Fibroblast of gingiva (primary cell): ENCODE measurements at places on chromosomes 1 and 21.
A peak's percentile ranks its signal among the peaks of the same experiment; 100 is the strongest.

DNA sequence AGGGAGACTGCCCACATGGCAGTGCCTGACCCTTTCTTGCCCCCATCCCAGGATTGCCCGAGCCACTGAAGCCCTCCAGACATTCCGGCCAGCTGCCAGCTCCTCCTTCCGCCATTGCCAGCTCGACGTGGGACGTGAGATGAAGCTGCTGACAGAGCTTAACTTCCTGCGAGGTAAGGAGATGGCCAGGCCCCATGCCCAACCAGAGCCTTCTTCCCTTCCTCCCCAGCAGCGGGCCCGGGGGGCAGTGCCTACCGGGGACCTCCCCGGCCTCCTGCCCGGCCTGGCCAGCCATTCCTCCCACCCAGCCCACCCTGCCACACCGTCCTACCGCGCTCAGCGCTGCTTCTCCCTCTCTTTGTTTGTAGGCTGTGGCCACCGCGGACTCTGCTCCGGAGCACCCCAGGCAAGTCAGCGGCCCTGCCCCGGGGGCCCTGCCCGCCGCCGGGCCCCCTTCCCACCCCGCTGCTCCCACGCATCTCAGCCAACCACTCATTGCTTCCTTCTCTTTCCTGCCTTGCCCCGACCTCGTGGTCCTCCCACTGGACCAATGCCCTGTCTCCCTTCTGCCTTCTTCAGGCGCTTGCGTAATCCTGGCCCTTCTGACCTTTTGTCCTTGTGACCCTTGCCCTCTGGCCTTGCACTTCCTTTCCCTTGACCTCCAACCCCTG lies 4.9 kb downstream of the TRIM46 start:
- DNase-seq, result no peak

GRCh38 chr1:216499581-216500272 lies 76.5 kb upstream of the USH2A start:
- DNase-seq, result peak; percentile 21

- no peak for DNase-seq
Measured at GRCh38 chr1:58256041-58256440, 290.5 kb downstream of the OMA1 start.

- no peak for DNase-seq
Measured at GRCh38 chr1:2320760-2321667, 70.3 kb downstream of the MORN1 start.

DNA sequence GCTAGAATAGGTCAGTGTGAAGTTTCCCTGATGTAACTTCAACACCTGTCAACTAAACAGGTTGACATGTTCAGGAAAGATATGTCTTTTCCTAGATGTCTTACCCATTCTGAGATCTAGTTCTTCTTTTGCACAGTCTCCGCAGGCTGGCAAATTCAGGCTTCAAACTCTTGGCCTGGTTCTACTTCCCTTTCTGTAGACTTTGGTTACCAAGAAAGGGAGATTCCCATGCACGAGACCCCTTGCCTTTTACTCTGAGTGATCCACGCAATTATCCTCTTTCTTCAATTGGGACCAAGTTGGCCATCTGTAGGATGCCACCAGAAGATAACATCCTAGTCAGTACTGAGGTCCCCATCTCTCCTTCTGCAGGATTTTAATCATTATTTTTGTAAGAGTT lies 2.0 kb downstream of the CFAP45 start:
- no peak for DNase-seq

DNA sequence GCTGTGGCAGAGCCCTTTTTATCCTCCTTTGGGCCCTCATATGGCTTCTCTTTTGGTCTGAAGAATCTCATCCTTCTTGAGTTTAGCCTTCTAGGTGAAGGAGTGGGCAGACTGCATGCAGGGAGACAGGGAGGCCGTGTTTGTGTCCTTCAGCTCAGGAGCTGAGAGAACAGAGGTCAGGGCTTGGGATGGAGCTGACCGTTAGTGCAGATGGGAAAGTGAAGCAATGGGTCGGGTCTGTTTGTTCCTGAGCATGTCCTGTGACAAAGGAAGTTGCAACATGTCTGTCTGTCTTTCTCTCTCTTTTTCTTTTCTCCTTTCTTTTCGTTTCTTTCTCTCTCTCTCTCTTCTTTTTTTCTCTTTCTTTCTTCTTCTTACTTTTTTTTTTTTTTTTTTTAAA lies 14.9 kb downstream of the MAPKAPK2 start:
- peak; percentile 74 for DNase-seq

DNA sequence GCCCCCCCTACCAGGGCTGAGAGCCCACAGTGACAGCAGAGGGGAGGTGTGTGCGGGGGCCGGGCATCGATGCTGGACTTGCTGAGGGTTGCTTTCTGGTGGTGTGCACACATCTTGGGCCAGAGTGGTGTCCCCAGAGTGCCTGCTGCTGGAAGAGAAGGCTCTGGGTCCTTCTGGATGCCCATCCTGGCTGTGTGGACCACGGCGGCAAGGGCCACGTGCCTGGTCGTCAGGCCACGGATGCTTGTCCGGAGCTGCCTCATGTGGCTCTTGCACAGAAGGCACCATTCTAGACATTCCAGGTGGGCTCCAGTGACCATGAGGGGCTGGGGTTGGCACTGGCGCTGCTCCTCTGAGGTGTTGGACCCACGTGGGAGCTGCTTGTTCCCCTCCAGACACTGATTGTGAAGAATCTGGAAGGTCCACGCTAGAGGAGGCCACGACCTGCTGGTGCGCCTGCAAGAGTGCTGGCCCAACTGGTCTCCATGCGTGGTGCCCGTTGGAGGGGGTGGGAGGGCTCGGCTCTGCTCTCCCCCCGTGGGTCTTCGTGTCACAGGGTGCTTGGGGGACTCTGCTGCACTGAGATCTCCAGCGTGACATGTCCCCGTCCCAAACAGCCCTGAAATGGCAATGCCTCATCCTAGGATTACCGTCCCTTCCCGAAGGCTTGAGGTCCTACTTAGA lies 25.8 kb downstream of the SKI start:
- DNase-seq, result no peak

GRCh38 chr21:29678626-29679025 lies 261.2 kb downstream of the GRIK1 start:
- no peak for DNase-seq

DNA sequence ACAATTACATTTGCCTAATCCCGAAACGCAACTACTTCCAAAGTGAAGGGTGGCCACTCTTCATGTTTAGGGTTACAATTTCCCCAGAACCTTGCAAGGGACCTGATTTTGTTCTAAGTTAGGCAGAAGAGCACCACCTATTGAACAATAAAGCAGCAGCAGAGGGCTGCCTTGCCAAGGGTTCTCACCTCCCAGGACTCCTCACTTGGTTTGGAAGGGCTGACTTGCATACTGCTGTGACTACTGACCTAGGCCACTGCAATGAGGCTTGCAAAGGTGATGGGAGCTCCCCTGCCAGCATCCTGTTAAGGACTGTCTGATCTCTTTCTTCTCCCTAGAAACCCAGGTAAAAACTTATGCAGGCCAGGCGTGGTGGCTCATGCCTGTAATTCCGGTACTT lies 14.2 kb downstream of the MTOR start:
- DNase-seq, result no peak

GRCh38 chr1:53890522-53890941 lies 935 bp upstream of the YIPF1 start:
- DNase-seq, result no peak

DNA sequence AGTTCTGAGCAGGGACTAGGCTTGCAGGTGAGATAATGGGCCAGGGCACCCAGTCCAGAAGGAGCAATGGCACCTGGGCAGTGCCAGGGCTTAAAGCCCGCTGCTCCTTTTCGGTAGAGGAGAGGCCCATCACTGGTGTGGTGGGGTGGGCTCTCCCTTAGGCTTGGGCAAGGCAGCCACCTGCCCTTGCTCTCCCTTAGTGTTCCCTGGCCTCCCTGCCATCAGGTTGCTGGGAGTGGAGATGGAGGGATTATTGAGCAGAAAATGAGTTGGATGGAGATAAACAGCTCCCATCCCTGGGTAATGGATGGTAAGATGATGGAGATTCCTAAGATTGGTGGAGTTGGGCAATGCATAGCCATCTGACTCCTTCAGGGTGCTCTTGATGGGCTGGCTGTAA lies 7.9 kb downstream of the MYOG start:
- DNase-seq, result no peak

- DNase-seq, result no peak
Measured at GRCh38 chr1:244852694-244853093, 11.6 kb downstream of the HNRNPU start.

- DNase-seq, result no peak
Measured at GRCh38 chr1:16152481-16153087, 3.3 kb downstream of the EPHA2 start.

DNA sequence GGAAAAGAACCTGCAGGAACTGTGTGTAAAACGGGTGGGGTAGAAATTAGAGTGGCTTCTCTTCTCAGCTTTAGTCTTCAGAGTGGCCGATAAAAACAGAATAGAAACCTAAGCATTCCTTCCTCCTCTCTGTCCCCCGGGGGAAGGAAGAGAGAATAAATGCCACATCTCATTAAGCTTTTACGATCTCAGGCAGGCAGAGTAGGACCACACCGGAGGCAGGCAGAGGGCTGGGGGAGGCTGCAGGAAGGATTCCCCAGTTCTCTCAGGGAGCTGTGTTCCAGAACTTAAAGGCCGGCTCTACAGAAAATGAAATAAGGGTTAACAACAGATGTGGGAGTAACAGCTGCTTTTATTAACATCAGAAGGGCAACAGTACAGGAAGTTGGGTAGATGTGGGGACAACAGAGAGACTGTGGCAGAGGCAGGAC lies 24.5 kb upstream of the MEF2D start:
- no peak for DNase-seq

DNA sequence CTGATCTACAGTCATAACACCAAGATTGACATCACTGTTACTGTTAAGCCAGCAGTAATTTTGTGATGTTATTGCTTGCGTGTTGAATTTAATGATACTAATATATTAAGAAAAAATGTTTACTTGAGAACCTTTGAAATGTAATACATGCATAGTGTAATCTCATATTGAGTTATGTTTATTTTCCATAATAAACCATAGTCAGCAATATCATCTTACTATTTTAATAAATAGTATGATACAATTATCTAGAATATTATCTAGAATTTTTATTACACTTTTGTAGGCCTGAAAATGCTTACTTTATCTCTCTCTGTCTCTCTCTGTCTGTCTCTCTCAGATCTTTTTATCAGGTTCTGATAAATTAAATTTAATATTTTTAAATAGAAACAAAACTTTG lies 843.1 kb downstream of the KCNT2 start:
- no peak for DNase-seq

DNA sequence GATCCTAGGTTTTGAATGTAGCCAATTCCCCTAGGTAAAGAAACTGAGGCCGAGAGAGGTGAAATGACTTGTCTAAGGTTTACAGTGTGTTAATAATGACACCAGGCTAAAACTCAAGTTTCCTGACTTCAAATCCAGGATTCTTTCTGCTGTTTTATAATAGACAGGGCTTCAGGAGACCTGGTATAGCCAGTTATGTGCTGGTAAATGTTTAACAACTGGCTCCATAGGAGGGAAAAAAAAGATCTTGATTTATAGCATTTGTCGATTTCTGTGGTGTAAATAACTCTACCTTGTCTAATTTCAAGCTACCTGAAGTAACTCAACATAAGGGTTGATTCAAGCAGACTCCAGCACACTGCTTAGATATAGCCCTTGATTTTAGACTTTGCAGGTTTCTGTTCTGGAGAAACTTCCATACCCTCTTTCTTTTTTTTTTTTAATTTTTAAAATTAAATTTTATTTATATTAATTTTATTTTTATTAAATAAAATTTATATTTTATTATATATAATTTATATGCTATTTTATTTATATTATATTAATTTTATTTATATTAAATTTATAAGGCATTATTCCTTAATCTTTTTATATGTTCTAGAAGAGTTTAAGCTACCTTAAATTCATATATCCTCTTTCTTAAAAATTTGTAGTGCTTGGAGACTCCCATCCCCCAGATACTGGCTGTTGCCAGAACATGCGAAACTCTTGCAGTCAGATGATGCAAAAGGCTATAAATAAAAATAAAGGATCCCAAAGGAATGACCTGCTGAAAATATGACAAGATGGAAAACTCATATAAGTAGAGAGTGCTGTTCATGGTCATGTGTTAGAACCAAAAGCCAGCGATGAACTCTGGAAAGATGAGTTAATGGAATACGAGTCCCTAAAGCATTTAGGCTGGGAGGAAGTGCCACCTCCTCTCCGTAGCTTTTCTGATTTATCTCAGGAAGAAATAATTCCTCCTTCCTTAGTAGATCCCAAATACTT lies 35.4 kb upstream of the SRSF10 start:
- peak; percentile 81 for DNase-seq

- peak; percentile 32 for DNase-seq
Measured at GRCh38 chr1:23759277-23759676, 16.0 kb downstream of the ELOA start.

- no peak for DNase-seq
Measured at GRCh38 chr21:29453511-29453910, 154.8 kb downstream of the BACH1 start.

DNA sequence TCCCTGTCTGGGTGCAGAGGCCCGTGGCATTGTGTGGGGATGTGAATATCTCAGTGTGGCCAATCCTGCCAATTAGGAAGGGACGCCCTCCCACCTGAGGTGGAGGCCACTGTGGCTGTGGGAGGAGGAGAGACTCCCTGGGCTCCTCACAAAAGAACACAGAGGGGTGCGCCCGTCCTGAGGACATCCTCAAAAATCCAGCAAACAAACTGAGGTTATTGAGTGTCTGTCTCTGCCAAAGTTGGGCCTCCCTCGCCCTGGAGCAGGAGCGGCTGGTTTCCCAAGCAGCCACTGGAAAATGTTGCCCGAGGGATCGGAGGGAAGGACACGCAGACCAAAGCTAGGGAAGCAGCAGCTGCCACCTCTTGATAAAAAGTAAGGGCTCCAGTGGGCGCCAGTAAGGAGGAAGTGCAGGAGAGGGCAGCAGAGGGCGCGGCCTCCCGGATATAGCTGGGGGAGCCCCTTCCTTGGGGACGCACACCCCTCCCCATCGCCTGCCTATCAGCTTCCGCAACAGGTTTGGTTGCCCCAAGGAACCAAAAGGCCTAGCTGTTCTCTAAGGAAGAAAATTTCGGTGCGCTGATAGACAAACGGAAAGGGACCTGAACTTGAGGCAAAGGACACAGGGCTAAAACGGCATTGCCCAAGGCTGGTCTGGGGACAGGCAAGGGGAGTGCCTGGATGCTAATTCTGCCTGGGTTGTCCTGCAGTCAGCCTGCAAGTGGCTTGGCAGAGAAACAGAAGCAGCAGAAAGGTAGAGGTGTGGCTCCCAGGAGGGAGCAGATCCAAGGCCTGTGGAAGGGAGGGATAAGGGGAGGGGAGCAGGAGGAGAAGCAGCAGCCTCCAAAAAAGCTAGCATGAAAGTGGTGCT lies 1.7 kb upstream of the GRIK3 start:
- no peak for DNase-seq

- peak; percentile 64 for DNase-seq
Measured at GRCh38 chr1:42679364-42679983, 2.7 kb upstream of the YBX1 start.

DNA sequence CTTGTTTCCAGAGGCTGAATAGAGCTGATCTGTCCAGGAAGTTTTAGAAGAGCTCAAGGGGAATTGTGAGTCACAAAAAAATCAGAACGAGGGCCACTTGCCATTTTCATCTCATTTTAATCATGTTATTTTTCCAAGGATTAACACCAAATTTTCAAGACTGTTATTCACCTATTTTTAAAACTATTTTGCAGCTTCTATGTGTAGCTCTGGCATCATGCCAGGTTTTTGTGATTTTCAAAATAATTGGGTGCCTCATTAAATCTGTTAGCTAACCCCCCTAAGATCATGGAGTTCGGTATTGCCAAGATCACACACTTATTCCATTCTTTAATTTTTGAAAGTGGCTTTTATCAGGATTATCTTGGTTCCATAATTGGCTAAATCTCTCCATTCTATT lies 90.9 kb downstream of the RGS7 start:
- no peak for DNase-seq
